Stimulated activated CD4-positive, alpha-beta T cell treated with anti-CD3 and anti-CD28 coated beads, Interleukin-2, amount 100 ng/mL, for 48 hours (primary cell): ENCODE measurements at places on chromosomes 6 and 20.

GRCh38 chr6:21033084-21033483 lies 498.8 kb downstream of the CDKAL1 start:
- no peak for DNase-seq

DNA sequence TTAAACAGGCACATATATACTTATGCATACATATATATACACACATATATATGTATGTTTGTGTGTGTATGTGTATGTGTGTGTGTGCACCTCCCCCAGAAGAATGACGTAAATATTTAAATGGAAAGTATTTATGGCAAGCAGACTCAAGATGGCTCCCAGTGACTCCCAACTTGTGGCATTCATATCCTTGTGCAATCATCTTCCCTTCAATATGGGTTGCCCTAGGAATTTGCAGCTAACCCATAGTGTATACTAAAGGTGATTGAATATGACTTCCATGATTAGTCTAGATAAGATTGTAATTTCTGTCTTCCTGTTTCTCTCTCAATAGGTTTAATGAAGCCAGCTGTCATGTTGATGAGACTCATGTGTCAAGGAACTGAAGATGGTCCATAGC lies 127.6 kb downstream of the TRDN start:
- DNase-seq = no peak

GRCh38 chr6:143513410-143513809 lies 1.9 kb upstream of the FUCA2 start:
- peak; percentile 34 for DNase-seq

GRCh38 chr20:15645816-15646215 lies 927.4 kb downstream of the KIF16B start:
- no peak for DNase-seq

- no peak for DNase-seq
Observed at GRCh38 chr6:130694606-130695005, 132.6 kb upstream of the SMLR1 start.

DNA sequence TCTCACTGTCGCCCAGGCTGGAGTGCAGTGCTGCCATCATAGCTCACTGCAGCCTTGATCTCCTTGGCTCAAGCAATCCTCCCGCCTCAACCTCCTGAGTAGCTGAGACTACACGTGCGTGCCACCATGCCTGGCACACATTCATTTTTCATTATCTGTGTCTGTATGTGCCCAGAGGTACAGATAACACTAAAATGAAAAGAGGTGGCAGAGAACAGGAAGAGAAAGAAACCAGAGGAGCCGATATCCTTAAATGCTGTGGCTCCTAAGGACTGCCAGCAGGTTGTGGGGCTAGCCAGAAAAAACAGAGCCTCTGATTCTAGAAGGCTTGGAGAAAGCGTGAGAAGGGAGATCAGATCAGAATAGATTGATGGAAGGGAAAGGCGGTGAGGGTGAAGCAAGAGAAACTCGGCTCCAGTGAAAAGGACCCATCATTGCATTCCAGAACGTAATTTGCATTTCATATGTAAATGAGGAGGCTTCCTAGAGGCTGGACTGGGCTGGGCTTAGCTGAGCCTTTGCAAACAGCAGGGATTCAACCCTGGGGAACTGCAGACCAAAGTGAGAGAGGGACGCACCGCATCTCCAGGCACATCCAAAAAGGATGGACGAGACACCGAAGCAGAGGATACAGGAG lies 64.2 kb downstream of the GCNT2 start:
- DNase-seq = no peak

- no peak for DNase-seq
Observed at GRCh38 chr6:6179858-6180623, 140.4 kb downstream of the F13A1 start.

GRCh38 chr6:160990847-160991405 lies 643 bp upstream of the MAP3K4 start:
- DNase-seq = no peak

- DNase-seq = no peak
Observed at GRCh38 chr6:135179920-135180541, 1.1 kb upstream of the MYB start.

DNA sequence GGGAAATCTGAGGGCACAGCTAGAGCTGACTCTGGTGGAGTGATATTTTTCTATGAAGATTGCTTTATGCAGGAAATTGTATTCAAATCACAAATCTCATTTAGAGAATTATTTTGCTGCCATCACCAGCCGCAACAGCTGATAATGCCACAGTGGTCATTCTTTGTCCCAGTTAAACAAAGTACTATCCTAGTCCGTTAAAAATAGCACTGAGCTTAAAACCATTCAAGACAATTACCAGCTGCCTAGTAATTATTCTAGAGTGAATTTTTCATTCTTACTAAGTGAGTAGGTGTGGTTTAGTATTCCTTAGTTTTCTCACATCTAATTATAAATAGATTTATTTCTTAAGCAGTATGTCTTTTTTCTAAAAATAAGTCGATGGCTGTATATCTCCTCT lies 190.5 kb downstream of the SLC35F1 start:
- DNase-seq = no peak

DNA sequence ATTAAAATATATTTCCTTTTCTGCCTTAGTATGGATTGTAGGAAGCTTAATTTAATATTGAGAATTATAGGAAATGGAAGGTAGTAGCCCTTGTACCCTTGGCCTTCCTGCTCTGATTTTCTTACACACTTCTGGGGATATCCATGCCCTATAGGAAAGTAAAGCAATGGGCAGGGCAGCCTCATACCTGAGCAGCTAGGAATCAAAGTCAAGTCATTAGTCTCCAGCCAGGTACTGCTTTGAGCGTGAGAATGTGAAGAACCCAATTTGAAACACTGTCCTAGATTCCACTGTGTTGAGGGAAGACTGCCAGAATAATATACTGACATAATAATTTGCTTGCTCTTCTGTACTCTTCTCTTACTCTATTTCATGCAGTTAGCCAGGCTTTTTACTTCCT lies 51.0 kb upstream of the L3MBTL3 start:
- DNase-seq = no peak

DNA sequence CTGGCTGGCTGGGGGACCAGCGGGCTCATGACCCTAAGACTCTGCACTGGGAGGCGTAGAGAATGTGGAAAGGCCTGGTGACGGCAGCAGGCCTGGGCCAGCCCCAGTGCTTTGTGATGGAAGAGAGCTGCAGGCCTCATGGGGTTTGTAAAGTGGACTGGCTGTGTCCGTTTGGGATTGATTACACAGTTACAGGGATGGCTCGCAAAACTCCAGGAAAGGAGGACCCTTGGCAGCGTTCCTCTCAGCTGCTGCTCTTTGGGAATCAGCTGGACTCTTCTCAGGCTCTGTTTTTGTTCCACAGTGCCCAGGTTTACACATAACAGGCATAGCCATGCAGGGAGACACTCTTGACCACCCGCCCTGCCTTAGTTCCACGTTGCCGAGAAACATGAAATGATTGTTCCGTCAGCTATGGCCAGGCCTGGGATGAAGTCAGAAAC lies 89.0 kb downstream of the SLX4IP start:
- no peak for DNase-seq

DNA sequence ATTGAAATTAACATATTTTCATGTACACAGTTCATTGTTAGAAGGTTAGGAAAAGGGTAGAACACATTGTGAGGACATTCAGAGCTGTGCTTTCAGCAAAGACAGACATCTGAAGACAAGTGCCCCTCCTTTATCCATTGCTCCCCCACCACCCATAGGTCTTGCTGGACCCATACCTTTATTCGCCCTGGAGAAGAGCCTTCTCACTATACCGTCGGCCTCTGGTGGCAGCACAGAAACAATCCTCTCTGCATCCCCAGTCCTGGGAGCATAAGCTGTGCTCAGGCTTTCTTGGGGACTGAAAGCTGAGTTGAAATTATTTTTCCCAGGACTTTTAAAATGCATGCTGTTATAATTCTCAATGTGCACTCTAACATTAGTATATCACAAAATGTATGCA lies 372.3 kb downstream of the EPHA7 start:
- DNase-seq = no peak

- no peak for DNase-seq
Observed at GRCh38 chr6:19891451-19891850, 54.3 kb downstream of the ID4 start.

DNA sequence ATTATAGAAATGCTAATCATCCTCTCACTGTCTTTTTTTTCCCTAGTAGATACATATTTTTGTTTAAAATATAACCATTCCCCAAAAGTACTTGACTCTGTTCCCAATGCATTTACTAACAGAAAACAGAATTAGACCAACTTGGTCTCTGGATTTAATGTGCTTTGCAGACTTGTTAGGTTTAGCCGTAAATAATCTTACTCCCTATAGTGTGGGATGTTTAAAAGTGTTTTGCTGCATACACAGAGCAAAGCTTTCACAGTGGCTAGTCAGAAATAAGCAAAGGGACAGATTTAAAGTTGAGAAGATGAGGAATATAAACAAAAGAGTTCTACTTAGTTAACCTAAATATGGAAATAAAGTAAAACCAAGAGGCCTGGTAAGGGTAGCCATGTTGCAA lies 527.5 kb downstream of the HDGFL1 start:
- DNase-seq = no peak

GRCh38 chr6:65746302-65746701 lies 39.3 kb upstream of the EYS start:
- DNase-seq = no peak

DNA sequence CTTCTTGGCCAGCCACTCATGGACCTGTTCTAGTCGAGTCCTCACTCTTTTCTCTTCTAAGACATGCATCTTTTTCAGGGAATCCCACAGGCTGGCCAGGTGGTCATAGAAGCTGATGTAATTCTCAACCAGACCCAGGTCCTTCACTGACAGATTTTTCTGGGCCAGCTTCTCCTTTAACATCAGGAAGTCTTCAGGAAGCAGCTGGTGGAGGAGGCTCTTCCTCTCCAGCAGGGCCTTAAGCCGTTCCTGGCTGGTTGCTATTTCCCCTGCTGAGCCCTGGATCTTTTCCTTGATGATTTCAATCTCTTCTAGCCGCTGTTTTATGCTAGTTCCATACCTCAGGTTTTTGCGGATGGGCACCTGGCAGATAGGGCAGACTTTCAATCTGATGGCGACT lies 28.6 kb downstream of the DDX27 start:
- DNase-seq = no peak

GRCh38 chr20:56352345-56353055 lies 6.3 kb upstream of the FAM210B start:
- DNase-seq = no peak

- DNase-seq = no peak
Observed at GRCh38 chr6:110660066-110660655, 155.1 kb downstream of the CDK19 start.

- no peak for DNase-seq
Observed at GRCh38 chr6:116217069-116217468, 36.8 kb downstream of the TSPYL4 start.

DNA sequence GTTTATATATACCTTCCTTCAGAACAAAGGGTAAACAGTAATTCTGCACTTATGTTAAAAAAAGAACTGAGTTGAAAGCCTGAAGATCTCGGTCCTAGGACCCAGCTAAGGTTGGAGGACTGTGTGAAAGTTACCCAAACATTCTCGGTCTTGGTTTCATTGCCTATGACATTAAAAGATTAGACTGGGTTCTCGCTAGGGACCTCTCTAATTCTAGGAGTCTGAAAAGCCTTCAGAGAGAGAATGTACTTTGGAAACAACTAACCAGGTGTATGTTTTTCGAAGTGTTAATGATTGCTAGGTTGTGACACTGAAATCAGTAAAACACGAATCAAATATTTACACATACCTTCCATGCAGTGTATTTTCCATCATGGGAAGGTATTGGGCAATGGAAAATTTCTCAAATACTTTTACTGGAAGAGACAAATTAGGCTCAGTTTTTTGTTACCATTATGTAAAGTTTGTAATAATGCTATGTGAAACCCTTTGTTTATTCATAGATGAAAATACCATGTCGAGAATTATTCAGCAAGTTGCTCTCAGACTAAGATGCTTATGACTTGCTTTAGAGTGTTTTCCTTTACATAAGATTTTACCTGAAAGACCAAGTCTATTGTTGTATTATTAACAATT lies 113.7 kb upstream of the LOC128125822 start:
- no peak for DNase-seq

DNA sequence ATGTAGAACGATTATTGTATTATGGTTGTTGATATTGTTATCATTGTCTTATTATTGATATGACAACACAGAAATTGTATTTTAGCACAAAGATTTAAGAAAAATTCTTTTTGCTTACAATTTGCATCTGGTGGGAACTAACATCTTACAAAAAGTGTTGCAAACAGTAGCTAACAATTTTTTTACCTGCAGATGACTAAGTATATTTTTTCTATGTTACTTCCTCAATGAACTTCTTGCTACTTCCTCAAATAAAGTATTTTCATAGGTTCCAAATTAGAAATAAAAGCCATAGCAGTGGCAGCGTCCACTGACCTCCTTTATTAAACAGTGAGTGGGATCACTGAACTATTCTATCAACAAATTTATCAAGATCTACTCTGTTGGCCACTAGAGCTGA lies 847.0 kb downstream of the PHF3 start:
- DNase-seq = no peak

DNA sequence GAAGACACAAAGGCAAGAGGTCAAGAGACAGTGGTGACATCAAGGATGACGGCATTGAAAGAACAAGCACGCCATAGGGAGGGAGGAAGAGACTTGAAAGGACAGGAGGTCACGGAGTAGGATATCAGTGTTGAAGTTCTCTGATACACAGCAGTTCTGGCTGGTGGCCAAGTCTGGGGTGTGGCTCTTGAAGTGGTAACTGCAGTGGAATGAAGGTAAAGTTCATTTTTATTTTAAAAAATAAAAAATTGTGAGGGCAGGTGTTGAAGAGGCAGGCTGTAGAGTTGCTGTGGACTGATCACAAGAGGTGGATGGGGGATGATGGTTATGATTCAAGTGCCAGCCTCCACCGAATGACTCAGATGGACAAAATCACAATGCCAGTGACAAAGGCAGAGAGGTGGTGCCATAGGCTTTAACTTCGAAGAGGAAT lies 53.2 kb upstream of the BMP2 start:
- no peak for DNase-seq

GRCh38 chr20:4244700-4245485 lies 229.5 kb upstream of the RNF24 start:
- no peak for DNase-seq

DNA sequence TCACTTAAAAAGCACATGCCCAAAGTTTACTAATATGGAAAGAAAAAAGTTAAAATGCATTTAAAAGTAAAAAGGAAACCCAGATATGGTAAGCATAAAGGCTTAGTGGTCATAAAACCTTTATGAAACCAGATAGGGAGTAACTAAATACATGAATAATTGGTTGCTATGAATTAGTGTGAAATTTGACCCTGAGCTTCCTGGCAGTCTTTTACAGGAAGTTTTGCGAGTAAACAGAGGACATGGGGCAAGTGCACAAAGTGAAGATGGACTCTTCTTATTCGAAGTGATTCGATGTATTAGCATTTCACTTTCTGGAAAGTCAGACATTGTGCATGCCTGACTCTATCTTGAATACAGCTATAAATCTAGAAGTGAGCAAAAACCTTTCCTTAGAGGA lies 90.9 kb upstream of the MLIP start:
- no peak for DNase-seq

DNA sequence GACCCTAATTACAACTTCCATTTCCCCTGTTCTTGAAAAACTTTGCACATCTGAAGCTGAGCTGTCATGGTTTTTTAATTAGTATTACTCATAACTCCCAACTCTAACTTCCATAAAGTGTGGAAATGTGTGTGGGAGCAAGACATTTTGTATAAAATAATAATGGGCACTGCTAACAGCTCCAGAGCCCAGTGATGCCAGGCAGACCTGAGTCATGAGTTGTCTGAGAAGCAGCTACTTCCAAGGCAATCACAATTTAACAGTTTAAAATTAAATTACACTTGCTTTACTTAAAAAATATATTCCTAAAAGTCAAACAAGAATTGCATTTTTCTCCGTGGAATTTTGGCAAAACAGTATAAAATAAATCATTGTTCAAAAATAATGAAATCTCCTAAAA lies 6.4 kb downstream of the SLC2A12 start:
- DNase-seq = no peak

- DNase-seq = no peak
Observed at GRCh38 chr6:93624408-93624807, 205.0 kb upstream of the EPHA7 start.
